ENCODE measurements at places on chromosomes 16 and 17.

GRCh38 chr16:31274831-31275816 lies 15.3 kb downstream of the ITGAM start:
- DNase-seq = no peak

DNA sequence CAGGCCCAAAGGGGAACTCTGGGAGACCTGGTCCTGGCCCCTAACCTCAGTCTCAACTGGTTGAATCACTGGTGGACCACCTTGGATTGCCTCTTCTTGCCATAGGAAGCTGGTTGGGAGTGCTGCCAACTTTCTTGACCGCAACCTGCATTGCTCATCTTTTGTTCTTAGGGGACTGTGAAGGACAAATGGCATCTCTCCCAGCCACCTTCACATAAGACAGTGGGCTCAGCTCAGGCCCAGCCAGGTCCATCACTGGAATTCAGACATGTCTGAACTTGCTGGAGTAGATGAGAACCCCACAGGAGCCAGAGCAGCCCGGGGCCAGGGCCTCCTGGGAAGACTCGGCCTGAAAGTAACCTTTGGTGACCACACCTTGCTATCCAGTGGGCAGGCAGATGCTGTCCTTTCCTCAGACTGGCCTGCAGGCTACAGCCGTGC lies 18.8 kb downstream of the ADORA2B start:
- no peak for DNase-seq

DNA sequence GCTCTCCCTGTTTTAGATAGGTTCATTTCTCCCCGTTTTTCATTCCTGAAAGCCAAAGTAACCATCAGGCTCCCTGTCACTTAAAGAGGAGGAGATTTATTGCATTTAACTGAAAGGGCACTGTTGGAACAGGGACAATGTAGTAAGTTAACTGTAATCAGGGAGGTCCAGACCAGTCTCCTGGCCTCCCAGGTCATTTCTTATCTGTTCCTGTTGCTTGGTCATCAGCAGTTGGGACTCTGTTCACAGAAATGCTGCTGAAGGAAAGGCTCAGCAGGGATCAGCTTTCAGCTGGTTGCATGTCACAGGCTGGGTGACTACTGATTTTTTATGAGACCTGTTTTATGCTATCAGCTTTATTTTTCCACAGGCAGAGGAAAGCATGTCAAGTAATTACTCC lies 622.6 kb upstream of the GOT2 start:
- no peak for DNase-seq

DNA sequence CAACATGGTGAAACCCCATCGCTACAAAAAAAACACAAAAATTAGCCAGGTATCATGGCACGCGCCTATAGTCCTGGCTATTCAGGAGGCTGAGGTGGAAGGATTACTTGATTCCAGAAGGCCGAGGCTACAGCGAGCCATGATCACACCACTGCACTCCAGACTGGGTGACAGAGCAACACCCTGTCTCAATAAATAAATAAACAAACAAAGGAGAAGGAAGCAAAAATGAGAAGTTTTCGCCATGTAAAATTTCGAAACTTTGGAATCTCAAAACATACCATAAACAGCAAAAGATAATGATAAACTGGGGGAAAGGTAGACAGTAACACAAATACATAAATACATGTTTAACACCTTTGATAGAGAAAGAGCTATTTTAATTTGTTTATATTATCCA lies 130.9 kb downstream of the ZFHX3 start:
- no peak for DNase-seq

Measured in GM06990 (cell line).